Activated CD4-positive, alpha-beta T cell treated with anti-CD3 and anti-CD28 coated beads, Interleukin-2, amount 50 U/mL, for 16 hours (primary cell): ENCODE measurements at places on chromosomes 2 and 18.

DNA sequence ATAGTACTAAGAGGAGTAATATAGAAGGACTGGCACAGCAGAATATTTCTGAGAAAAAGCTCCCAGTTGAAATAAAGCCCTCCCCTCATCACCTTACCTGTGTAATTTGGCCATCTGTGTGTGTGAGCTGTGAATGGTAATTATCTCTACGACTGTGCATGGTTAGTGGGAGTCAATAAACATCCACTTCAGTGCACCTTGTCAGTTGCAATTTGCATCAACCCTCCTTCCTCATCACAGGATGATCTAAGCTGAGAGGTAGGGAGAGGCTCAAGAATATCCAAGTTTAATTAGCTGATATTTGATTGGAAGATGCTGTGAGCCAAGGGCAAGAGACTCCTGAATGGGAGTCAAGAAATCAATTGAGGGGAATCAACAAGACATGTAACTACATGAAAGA is 694.9 kb upstream of the KLHL29 start:
- no peak for DNase-seq

GRCh38 chr18:43789234-43790000 is 512.1 kb upstream of the SYT4 start:
- no peak for DNase-seq

DNA sequence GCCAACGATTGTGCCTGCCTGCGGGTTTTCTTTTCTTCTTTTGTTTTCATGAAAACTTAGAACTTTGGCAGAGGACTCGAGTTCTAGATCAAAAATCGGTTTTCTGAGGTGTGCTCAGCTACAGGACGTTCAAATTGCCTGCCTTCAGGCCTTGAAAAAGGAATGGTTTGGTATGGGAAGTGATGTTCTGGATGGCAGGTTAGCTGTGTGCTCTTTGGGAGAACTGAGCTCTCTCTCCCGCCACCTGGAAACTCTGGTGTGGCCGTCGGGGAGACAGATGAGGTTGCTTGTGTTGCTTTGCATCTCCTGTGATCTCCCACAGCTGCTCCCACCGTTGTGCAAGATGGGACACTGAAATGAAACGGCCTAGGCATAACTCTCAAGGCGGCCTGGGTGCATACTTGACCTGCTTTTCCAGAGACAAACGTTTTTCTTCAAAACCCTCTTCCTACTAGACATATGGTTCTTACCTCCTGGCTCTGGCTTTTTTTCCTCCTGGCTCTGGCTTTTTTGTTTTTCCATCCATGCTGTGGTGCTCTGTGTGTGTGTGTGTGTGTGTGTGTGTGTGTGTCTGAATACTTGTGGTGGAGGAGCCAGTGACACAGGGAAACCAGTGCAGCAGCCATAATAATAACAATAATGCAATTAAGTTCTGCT is 2.0 kb downstream of the FMNL2 start:
- DNase-seq, result no peak

GRCh38 chr2:168683996-168684395 is 118.4 kb upstream of the NOSTRIN start:
- DNase-seq, result no peak

DNA sequence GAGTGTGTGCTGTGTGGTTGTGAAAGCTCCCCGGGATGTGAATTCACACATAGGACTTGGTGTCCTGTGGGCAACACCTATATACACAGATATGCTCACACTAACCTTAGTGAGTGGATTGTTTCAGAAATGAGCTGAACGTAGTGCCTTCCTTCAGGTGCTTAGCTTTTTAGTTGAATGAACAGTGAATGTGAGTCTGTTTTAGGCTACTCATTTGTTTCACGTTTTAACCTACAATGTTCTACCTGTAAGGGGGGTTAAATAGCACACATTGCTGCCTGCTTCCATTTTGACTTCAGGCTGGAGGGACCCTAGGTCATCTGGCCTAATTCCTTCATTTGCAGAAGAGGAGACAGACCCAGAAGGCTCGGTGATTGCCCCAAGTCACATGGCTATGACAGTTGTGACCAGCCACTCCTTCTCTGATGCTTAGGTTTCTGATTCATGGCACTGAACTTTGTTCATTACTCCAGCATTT is 1.0 kb downstream of the PLEK start:
- DNase-seq, result no peak

- DNase-seq, result no peak
Measured at GRCh38 chr2:157085522-157085921, 172.0 kb upstream of the GALNT5 start.

GRCh38 chr18:51425475-51425874 is 228.0 kb upstream of the MEX3C start:
- DNase-seq, result peak; percentile 11

DNA sequence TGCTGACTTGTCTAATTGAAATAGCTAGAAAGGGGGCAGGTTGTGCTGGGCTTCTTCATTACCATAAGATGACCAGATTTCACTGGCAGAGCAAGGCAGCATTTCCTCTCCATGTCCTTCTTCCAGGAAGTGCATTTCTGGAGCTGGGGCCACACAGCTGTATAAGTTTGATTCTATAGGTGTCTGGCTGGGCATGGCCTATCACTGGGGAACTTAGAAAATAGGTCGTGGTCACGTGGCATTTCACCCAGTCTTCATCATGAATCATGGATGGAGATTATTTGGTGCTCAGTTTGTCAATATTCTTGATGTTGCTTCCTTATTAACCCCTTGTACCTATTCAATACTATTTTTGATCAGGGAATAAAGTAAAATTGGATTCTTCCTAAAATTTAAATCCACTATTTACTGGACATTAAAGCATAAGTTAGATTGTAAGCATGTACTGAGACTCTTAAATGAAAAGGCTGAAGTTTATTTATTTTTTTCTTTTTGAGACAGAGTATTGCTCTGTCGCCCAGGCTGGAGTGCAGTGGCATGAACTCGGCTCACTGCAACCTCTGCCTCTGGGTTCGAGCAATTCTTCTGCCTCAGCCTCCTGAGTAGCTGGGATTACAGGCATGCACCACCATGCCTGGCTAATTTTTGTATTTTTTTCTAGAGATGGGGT is 49.5 kb upstream of the TMEM87B start:
- no peak for DNase-seq

DNA sequence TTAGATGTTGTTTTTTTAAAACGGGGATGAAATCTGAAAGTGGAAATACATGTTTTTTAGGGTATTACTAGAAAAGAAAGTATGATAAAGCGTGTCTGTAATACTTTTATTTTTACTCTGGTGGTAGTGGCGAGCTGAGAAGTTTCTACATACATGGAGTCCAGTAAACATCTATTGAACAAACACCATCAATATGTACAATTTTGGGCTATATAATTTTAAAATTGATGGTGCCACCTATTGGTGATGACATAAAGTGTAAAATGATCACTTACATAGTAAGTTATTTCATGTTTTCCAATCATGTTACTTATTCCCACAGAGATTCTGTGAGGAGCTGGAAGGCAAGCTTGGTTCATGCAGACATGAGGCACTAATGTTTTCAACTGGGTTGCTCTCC is 31.5 kb upstream of the NFE2L2 start:
- peak; percentile 30 for DNase-seq

DNA sequence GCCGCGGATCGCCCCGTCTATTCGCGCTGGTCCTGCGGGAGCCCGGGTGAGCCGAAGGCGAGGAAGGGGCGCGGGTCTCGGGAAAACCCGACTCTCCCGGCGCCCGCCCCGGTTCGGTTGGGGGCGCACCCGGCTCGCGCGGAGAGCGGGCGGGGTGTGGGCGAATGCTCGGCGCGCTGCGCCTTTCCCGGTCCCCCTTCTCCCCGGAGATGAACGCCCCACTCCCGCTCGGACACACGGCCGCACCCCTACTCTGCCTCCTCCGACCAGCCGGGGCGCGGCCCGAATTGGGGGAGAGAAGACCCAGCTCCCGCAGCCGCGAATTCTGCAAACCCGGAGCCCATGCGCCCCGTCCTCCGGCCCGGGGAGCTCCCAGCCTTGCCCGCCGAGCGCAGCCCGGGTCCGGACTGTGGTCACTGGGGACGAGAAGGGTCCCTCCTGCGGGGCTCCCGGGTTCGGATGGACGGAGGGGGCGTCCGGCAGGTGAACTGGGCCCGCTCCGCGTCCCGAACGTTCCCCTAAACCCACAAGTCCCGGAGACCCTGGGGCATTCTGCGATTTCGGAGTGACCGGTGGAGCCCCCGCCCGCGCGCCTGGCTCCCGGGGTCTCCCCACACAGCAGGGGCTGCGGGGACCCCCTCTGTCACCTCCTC is 734 bp downstream of the KCNG2 start:
- DNase-seq, result no peak

- no peak for DNase-seq
Measured at GRCh38 chr2:200586644-200586975, 796 bp downstream of the AOX1 start.

- DNase-seq, result peak; percentile 70
Measured at GRCh38 chr2:70516596-70516995, 37.0 kb downstream of the TGFA start.
